ENCODE measurements at places on chromosomes 2 and 18.

GRCh38 chr2:80080957-80081356, 223.6 kb downstream of the LRRTM1 start:
- DNase-seq, result no peak

DNA sequence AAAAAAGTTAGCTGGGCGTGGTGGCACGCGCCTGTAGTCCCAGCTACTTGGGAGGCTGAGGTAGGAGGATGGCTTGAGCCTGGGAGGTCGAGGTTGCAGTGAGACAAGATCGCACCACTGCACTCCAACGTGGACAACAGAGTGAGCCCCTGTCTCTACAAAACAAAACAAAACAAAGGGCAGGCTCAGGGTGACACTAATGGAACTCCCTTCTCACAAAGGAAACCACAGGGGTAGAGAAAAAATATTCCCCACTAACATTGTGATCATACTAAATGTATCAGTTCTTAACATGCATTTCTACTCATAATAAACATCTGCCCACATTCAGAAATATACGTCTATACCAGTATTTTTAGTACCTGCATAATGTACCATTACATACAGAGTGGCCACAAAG, 21.1 kb downstream of the STAM2 start:
- DNase-seq, result no peak

GRCh38 chr2:16254356-16254965, 314.1 kb downstream of the MYCN start:
- peak; percentile 55 for DNase-seq

DNA sequence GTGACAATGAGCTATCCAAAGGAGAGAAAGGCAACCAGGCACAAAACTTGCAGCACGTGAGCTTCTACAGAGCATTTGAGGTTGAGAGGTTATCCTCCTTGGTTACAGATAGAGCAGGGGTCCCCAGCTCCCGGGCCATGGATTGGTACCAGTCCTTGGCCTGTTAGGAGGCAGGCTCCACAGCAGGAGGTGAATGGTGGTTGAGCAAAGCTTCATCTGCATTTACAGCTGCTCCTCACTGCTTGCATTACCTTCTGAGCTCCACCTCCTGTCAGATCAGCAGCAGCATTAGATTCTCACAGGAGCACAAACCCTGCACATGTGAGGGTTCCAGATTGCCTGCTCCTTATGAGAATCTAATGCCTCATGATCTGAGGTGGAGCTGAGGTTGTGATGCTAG, 57.8 kb upstream of the ST8SIA3 start:
- no peak for DNase-seq

- no peak for DNase-seq
Observed at GRCh38 chr2:38775921-38776225, 2.1 kb upstream of the GEMIN6 start.

GRCh38 chr2:197261808-197262226, 48.8 kb downstream of the ANKRD44 start:
- no peak for DNase-seq

DNA sequence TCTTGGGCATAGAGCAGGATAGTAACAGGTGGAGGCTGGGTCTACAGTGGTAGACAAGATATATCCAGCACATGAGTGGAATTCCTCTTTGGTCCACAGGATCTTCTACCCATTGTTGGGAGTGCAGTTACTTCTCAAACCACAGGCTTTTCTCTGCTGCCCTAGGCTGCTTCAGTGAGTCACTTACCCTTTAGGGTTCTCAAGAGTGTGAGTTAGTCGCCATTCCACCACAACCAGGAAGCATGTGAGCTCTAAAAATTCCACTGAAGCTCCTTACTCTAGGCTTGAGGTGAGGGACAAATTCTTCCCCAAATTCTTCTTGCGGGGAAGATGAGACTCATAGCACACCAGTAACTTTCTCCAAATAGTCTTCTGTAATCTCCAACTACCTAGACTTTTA, 189.4 kb downstream of the PLCL1 start:
- no peak for DNase-seq

DNA sequence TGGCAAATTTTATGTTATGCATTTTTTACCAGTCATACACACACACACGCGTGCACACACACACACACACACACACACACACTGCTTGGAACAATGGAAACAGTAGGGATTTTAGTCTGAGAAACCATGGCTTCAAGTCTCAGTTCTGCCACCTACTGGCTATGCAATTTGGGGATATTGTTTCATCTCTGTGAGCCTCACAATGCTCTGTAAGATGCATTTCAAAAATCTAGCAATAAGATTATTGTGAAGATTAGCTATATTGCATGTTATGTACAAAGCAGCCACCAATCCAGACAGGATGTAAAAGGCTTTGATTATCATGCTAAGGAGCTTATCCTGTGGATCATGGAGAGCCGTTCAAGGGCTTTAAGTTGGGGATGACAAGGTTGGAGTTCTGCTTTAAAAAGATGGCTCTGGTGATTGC, 401.4 kb downstream of the NBAS start:
- DNase-seq, result peak; percentile 77

GRCh38 chr18:37710726-37711125, 145.1 kb upstream of the CELF4 start:
- no peak for DNase-seq

DNA sequence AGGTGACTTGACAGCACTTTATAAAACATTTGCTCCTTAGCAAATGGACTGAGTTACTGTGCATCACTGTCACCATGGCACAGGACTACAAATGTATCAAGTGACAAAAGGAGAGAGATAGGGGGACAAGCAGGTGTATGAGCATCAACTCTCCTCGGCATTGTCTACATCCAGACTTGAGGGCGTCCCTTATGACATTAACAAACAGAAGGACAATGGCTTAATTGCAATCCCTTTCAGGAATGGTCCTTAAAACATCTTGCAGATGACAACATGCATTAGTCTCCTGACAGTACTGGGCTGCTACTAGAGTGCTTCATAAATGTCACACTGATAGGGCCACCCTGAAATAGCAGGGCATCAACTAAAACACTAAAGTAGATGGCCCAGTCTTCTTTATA, 198.8 kb downstream of the PDE1A start:
- DNase-seq, result no peak

GRCh38 chr2:223865124-223865523, 27.7 kb upstream of the AP1S3 start:
- no peak for DNase-seq

DNA sequence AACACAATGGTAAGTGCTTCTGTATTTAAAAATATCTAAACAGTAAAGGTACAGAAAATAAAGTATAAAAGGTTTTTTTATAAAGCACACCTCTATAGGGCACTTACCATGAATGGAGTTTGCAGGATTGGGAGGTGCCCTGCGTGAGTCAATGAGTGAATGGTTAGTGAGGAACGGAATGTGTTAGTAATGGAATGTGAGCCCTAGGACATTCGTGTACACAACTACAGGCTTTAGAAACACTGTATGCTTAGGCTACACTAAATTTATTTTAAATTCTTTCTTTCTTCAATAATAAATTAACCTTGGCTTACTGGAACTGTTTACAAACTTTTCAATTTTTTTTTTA, 337.9 kb upstream of the SLC39A10 start:
- DNase-seq, result no peak

GRCh38 chr18:74951165-74951760, 257.7 kb downstream of the PTGR3 start:
- DNase-seq, result no peak

- DNase-seq, result no peak
Observed at GRCh38 chr2:42585779-42586178, 17.3 kb downstream of the MTA3 start.

GRCh38 chr2:101149241-101150192, 1.7 kb downstream of the TBC1D8 start:
- DNase-seq, result no peak

DNA sequence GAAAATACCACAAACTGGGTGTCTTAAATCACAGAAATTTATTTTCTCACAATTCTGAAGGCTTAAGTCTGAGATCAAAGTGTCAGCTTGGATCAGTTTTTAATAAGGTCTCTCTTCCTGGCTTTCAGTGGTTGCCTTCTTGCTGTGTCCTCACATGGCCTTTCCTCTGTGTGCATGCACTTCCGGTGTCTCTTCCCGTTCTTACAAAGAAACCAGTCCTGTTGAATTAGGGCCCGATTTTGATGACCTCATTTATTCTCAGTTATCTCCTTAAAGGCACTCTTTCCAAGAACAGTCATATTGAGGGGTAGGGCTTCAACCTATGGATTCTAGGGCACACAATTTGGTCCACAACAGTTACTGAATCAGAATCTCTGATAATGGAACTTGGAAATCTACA, 5.4 kb upstream of the XIRP2 start:
- DNase-seq, result no peak

GRCh38 chr2:150012986-150013385, 425.4 kb upstream of the MMADHC start:
- DNase-seq, result no peak

GRCh38 chr2:134623796-134624195, 95.0 kb downstream of the TMEM163 start:
- no peak for DNase-seq

DNA sequence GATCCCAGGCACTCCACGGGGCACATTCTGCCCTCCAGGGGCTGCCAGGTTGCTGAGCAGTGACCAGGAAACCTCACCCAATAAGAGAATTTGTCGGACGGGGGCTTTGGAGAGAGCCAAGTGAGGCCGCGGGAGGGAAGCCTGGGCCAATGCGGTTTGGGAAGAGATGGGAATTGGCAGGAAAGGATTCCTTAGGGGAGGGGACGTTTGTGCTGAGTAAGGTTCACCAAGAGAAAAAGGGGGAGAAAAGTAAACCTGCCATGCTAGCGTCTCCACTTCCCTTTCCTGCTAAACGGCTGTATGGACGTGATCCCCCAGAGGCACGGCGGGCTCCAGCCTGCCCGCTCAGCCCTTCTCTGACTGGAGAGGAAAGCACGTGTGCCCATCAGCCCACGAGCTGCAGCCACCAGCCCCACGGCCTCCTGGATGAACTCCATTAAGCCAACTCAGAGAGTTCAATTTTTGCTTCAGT, 194.4 kb upstream of the ID2 start:
- no peak for DNase-seq

GRCh38 chr2:7674606-7675005, 757.4 kb downstream of the RNF144A start:
- no peak for DNase-seq

DNA sequence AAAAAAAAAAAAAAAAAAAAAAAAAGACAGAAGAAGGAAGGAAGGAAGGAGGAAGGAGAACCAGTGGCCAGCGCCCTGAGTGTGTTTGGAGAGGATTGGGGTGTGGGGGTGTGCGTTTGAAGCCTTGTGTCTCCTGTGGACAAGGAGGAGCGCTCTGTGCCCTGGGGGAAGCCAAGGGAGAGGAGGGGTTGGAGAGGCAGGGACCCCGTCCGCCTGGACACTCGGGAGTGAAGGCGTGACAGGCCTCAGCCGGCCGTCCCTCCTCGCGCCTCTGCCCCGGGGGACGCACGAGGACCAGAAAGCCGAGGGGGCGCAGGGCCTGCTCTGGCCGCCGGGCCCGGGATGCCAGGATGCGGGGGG, 44.9 kb downstream of the SERTAD2 start:
- DNase-seq, result no peak

DNA sequence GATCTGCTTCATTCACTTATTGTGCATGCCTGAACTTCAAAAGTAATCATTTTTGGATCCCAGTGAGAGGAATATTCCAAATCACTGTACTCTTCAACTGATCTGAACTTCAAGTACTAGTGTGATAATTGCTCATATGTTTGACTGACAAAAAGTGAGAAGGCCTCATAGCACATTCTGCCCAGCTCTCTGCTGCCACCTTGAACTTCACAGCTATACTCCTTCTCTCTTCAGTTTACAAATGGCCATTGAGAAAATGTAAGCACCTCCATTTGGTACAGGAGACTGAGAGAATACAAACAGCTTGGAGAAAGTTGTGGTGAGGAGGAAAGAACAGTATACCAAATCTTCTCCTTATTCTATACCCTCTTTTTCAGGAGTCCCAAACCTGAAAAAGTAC, 946.0 kb upstream of the CHAC2 start:
- DNase-seq, result peak; percentile 4

- no peak for DNase-seq
Observed at GRCh38 chr18:40789286-40789685, 1165.7 kb upstream of the PIK3C3 start.

DNA sequence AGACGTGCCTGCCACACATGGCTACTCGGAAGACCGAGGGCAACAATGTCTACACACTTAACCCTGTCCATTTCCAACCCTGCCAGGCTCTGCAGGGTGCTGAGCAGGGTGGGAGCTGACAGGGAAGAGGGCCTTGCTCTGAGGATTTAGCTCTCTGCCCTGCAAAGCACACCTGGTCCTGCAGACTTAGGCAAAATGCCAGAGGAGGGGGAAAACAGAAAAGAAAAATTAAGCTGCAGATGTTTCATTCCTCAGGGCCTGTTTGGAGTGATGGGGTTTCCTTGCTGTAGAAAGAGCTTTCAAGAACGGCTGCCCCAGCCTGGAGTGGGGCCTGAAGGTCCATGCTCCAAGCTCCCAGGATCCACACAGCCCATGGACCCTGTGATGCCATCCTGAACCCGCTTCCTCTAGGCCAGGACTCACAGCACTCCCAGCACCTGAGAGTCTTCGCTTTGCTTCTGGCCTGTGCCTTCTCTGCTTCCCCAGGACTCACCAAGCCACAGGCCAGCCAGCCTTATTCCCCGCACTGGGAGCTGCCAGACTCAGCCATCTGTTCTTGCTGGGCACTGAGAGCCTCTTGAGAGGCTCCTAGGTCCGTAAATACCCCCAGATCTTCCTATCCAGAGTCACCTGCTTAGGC, 9.1 kb upstream of the TEX51 start:
- no peak for DNase-seq

DNA sequence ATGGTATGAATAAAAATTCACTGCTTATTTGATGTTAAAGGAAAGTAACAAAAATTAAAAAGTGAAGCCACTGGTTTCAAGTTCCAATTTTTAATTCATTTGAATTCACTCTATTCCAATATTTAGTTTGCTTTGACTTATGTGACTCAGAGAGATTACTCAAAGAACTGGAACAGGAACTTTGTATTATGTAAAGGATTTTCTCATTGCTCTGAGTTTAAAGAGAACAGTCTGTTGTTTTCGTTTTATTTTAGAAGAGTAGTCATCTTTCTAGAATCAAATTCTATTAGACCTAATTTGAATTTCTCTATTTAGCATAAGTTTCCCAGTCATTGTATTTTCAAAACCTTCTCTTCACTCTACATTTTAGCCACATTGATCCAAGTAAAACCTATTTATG, 300.1 kb upstream of the SLC8A1 start:
- DNase-seq, result no peak

- DNase-seq, result no peak
Observed at GRCh38 chr18:33469699-33470098, 29.2 kb upstream of the CCDC178 start.
